ENCODE measurements at places on chromosomes 4 and X.

DNA sequence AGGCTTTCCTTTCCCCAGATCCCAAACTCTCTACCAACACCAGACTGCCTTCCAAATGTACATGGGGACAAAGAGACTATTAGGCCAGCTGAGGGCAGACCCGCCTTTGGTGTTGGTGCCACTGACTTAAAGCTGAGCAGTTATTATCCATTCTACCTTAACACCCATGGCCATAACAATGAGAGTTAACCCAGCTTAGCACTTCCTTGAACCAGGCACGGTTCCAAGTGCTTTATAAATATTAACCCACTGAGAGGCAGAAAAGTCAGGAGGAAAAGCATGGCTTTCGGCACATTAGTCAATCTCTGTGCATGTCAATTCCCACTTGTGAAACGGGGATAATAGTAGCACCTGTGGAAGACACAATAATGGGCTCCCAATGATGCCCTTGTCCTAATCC, 243.1 kb upstream of the ANXA3 start:
- no peak for DNase-seq

DNA sequence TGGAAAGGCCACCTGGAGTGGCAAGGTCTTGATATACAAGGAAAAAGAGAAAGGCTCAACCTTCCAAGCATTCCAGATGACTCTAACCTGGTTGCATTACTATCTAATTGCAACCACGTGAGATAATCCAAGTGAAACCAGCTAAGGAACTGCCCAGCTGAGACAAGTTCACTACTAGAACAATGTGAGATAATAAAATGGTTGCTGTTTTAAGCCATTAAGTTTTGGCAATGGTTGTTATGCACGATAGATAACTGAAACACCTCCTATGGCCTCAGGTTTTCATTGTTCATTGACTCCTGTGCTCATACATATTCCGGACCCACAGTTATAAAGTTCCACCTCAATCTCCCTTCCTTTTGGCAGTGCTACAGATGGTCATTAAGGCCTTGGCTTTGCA, 9.2 kb upstream of the CXorf66 start:
- DNase-seq, result no peak

GRCh38 chrX:3820167-3820566, 106.7 kb upstream of the PRKX start:
- DNase-seq, result no peak

DNA sequence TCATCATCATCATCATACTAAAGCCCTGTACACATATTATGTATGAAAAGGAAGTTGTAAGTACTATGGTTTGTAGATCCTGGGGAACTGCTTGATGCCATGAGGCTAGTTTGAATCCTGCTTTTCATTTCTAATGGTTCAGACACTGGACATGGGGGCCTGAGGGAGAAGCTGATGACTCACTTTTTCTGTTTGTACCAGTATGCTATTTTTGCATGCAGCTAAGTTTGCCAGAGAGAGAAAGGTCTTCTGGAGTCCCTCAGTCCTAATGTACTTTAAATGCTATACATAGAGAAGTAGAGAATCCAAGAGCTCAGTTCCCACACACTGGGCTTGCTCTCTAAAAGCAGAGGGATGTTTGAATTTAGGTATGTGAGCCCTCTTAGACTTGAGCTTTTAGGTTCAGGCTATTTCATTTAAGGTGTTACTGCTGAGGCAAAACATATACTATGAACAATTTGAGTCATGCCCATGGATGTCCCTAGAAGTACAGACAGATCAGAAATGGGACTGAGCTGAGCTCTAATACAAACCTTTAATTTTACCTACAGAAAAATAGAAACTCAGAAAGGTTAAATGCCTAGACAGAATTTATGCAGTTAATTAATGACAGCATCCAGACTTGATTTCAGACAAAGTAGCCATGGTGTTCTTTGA, 17.6 kb upstream of the HS3ST1 start:
- DNase-seq, result no peak

- no peak for DNase-seq
Measured at GRCh38 chr4:113673450-113673849, 88.1 kb downstream of the CAMK2D start.

- DNase-seq, result no peak
Measured at GRCh38 chr4:23930750-23931488, 41.1 kb upstream of the PPARGC1A start.

GRCh38 chr4:25299476-25300203, 12.9 kb upstream of the ZCCHC4 start:
- no peak for DNase-seq

DNA sequence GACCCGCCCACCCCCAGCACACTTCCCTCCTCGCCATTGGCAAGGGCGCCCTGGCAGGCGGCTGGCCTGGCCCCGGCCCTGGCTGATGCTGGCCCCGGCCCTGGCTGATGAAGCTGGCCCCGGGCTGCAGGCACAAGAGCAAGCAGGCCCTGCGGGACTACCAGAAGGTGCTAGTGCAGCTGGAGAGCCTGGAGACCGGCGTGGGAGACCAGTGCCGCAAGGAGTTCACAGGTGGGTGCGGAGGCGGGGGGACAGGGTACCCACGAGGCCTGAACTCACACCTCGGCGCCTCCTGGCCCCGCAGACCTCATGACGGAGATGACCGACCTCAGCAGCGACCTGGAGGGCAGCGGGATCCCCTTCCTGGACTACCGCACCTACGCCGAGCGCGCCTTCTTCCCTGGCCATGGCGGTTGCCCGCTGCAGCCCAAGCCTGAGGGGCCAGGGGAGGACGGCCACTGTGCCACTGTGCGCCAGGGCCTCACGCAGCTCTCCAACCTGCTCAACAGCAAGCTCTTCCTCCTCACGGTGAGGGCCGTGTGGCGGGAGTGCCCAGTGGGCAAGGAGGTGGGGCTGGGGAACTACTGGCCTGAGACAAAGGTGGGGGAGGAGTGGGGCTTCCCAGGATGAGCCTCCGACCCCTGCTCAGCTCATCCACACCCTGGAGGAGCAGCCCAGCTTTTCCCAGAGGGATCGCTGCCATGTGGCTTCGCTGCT, 6.1 kb upstream of the SRPK3 start:
- DNase-seq, result no peak

DNA sequence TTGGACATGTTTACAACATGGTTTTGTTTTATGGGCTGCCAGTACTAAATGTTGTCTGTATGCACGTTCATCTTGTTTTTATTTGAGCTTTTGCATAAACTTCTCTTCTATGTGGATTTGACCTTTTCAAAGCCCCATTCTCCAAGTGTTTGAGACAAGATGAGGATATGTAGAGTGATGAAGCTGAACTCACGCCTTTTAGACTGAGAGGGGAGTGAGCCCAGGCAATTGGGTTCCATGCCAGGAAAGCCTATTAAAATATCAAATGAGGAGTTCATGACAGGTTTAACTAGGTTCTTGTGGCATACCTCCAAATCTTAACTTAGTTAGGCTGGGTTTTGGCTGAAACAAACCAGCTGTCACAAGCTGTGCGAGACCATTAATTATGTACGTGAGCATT, 170.4 kb upstream of the LDB2 start:
- DNase-seq, result no peak

- no peak for DNase-seq
Measured at GRCh38 chr4:40607221-40607620, 22.4 kb downstream of the RBM47 start.

DNA sequence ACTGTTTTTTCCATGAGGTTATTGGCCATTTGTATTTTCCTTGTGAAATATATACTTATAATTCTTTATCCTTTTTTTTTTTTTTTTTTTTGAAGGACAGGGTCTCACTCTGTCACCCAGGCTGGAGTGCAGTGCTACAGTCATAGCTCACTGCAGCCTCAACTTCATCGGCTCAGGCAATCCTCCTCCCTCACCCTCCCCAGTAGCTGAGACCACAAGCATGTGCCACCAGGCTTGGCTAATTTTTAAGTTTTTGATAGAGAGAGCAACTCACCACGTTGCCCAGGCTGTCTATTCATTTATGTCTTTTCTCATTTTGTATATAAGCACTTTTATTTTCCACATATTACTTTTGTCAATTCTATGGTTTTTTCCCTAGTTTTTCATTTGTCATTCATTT, 16.8 kb downstream of the RBPJ start:
- no peak for DNase-seq

GRCh38 chrX:16934185-16934584, 12.3 kb upstream of the REPS2 start:
- DNase-seq, result no peak

DNA sequence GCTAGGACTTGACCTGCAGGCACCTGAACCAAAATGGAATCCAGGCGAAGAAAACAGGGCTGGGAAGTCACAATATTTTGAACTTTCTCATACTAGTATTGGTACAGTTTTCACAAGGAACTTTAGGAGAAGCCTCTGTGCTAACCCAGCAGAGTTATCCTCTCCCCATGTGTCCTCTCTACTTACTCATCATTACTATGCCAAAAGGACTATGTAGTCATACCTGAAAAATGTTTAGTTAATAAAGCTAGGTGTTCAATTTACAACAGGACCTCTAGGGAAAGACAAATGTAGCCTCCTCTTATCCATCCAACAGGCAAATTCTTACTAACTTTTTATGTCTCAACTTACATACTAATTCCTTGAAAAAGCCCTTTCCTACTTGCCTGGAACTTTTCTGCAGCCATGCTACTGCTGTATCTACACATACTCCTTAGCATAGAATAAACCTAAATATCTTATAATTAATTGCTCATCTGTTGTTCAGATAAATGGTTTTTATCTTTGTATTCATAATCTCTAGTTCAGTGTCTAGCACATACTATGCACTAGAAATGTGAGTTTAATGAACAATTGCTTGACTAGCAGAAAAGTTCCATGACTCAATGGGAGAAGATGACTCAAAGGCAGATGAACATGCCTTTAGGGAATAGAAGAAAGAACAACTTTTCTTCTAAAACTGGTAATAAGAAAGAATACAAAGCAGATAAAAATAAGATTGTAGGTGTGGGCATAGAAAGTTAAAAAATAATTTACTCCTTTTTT, 215.5 kb upstream of the VEGFC start:
- DNase-seq, result no peak

DNA sequence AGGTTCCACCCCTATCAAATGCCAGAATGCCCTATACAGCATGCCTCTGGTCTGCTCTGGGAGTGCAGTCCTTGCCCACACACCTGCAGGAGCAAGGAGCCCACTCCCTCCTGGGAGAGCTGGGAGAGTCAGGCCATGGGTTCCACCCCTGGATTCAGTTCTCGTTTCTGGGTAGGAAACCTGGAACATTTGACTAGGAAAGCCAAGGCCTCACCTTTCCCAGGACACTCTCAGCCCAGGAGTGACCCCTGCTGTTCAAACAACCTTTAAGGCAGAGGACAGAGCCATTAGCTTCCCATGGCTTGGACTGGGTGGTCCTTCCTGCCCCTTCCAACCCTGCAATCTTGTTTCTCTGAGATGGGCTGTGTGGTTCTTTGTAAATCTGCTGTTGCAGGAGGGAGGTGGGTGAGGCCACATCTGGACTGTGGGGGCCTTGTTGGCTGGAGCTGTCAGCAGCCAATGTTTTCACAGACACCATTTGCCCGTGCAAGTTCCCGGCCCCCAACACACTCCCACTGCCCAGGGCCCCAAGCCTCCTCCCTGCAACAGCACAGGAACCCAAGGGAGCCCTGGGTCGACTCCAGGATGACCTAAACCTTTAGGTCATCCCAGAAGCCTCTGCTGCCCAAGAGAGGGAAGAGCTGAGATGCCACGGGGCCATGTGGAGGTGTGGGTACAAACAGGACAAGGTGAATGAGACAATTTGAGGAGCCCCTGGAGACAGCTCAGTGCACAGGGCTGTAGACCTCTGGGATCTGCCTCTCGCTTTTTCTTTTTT, 104.4 kb downstream of the PJA1 start:
- DNase-seq, result peak; percentile 61

DNA sequence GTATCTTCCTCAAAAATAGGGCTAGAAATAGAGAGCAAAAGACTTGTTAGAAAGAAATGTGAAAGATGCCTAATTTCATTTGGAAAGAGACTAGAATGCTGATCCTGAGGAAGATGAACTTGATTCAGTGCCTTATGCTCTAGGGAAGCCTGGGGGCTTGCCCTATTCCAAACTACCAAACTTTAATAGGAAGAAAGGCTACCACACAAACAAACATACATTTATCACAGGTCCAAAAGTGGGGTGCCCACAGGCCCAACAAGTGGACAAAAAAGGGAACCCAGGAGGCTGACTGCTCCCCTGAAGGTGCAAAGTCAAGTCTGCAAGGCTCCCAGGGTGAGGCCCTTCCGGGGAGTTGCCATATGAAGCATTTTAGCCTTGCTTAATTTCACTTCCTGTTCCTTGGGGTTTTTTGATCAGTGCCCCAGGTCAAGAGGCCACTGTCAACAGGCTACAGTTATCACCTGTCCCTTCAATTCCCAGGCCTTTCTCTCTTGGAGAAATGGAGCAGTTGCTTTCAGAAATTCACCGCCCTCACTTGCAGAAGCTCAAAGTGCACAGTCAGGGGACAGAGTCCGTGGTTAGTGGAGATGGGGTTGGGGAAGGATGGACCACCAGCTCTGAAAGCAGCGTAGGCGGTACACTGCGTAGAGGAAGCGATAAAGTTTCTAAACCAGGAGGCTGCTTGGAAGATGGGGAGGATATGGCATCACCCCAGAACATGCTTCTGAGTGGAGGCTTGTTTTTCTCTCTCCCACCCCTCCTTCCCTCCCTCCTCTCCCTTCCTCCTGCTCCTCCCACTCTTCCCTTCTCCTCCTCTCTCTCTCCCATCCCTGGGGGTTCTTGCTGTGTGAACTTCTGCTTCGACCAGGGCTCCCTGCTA, 36.4 kb downstream of the TMEM154 start:
- no peak for DNase-seq

- DNase-seq, result no peak
Measured at GRCh38 chr4:105470766-105471165, 3.1 kb downstream of the PPA2 start.

DNA sequence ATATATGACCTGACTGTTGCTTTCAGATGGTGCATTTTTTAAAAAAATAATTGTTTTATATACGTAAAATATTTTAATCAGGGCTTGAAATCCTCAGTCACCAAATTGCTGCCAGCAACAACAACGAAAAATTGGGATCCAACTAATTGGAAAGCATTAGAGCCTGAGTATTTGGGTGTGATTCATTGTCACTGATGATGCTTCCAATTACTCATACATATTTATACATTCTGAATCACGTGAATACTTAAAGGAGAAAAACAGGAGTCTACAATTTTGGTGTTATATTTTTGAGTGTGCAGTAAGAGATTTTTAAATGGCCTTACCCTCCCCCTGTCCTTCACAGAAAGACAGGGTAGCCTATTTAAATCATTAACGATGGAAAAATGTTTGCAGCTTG, 765.6 kb upstream of the TENM3 start:
- DNase-seq, result no peak

DNA sequence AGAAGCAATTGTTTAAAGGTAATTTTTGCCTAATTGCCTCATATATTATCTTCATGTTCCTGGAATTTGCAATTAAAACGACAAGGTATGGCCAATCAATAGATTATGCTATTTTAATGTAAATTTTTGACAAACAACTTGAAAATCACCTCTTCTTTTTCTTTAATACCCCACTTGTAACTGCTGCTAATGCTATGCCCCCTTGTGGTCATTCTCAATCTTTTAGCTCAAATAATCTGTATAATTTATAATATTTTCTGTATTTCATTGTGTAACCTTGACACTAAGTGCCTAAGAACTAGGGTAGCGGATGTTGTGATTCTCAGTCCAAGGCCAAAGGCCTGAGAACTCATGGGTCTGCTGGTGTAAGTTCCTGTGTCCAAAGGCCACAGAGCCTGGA, 831.7 kb upstream of the POU3F4 start:
- peak; percentile 16 for DNase-seq

- DNase-seq, result no peak
Measured at GRCh38 chrX:134684956-134685355, 26.7 kb upstream of the PLAC1 start.

- DNase-seq, result no peak
Measured at GRCh38 chr4:70365479-70365878, 4.9 kb downstream of the SMR3A start.

GRCh38 chrX:85136409-85136808, 107.2 kb downstream of the SATL1 start:
- DNase-seq, result no peak
